ENCODE measurements at places on chromosomes 16 and 17. TPM values are rescaled to one million over a fixed set of nuclear protein-coding genes. Genes with fewer than 3 reads are reported as not detected.
A peak's percentile ranks its signal among the peaks of the same experiment; 100 is the strongest.

- DNase-seq: no peak
Observed at GRCh38 chr17:42472709-42473521, 14.2 kb downstream of the ATP6V0A1 start.

DNA sequence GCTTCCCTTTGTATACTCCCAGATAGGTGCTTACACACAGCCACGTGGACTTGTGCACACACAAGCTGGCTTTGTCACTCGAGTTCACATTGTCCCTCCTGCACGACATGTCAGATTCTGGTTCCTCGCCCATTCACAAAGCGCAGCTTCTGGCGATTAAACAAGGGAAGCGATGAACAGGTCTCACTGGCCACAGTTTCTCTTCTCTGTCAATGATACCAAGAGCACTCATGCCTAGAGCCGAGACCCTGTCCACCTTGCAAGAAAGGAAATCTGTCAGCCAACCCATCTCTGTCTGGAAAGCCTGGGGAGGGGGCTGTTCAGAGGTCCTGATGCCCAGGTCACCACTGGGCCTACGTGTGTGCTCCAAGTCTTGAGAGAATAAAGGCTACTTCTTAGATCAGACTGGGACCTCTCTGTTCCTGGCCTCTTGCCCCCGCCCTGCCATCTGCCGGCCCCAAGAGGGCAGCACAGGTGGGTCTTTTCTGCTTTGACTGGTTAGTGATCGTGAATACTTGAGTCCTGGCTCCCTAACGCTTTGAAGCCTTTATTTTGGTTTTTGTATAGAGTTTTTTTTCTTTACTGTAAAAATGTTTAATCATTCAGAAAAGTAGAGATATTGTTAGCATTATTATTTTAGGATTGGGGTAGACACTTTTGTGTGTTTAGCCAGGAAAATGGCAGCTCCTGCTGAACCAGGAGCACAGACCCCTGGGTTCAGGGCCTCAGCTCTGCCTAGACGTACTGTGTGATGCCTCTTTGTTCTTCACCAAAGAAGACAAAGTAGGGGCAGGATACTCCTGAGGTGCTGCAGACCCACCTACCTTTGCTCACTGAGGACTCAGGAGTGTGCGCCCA is 104.7 kb downstream of the MRM1 start:
- DNase-seq: peak; percentile 6

- DNase-seq: no peak
Observed at GRCh38 chr16:4682616-4683254, 10.6 kb upstream of the NUDT16L1 start.

GRCh38 chr16:64540434-64540833 is 581.4 kb downstream of the CDH11 start:
- no peak for DNase-seq

DNA sequence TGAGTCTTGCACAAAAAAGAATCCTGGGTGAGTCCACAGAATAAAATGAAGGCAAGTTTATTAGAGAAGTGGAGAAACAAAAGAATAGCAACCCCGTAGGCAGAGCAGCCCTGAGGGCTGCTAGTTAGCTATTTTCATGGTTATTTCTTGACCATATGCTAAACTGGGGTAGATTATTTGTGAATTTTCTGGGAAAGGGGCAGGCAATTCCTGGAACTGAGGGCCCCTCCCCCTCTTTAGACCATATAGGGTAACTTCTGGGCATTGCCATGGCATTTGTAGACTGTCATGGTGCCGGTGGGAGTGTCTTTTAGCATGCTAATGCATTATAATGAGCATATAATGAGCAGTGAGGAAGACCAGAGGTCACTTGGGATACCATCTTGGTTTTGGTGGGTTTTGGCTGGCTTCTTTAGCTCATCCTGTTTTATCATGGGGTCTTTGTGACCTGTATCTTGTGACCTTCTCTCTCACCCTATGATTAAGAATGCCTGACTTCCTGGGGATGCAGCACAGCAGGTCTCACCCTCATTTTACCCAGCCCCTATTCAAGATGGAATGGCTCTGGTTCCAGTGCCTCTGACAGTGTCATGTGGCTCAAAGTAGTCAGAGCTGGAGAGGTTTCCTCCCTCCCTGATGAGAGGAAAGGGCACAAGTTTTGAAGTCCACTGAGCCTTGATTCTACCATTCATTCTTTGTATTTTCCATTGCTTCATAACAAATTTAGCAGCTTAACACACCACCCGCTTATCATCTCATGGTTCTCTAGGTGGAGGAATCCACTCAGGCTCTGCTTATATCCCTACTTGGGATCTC is 55.7 kb upstream of the LGALS9 start:
- DNase-seq: no peak

Gene RPS6KB1
- 37.3 TPM for total RNA-seq

Gene ZNF629
- 5.1 TPM for total RNA-seq
